ENCODE measurements at places on chromosomes 4 and X. TPM values are rescaled to one million over a fixed set of nuclear protein-coding genes. Genes with fewer than 3 reads are reported as not detected.

LRP2BP gene
- total RNA-seq: 2.3 TPM

TKTL1 gene
- total RNA-seq: not detected

GRCh38 chrX:22203186-22203585, 69.5 kb upstream of the CBLL2 start:
- no peaks in the 10 kb centered on the region for H3K36me3 ChIP-seq
- DNase-seq: no peak
- H3K27ac ChIP-seq: no peak overlapping the region
- no peaks in the 10 kb centered on the region for H3K27me3 ChIP-seq

TLR10 gene
- total RNA-seq: 0.48 TPM

DNA sequence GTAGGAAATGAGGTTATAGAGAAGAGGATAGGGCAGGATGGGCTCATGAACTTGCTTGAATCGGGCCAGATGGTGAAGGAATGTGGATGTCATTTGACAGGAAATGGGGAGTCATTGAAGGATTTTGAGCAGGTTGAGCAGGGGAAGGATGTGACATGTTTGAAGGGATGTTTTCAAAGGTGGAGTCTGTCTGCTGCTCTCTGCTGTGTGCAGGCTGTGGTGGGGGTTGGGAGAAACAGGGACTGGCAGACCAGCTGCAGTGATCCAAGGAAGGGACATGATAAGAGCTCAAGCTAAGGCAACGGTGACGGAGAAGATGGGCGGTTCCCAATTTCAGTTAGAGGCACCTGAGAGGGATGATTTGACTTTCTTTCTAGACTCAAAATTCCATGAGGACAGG, 14.0 kb upstream of the XPNPEP2 start:
- no peak overlapping the region for H3K4me3 ChIP-seq
- no peaks in the 10 kb centered on the region for H3K4me1 ChIP-seq
- no peak overlapping the region for H3K27ac ChIP-seq
- H3K27me3 ChIP-seq: peaks cover 38% of the 10 kb centered on the region
- no peaks in the 10 kb centered on the region for H3K36me3 ChIP-seq

DNA sequence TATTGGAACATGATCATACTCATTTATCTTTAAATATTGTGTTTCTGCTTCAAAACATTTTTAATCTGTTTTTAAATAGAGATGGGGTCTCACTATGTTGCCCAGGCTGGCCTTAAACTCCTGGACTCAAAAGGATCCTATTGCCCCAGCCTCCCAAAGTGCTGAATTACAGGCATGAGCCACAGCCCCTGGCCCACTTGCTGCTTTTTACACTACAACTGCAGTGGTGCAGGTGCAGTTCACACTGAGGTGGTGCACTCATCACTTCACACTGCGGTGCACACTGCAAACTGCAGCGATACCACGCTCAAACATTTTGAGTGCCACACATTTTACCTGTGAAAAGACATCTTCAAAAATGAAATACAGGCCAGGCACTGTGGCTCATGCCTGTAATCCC, 10.8 kb downstream of the RPS3A start:
- no peak overlapping the region for H3K4me3 ChIP-seq
- DNase-seq: no peak
- H3K27me3 ChIP-seq: no peaks in the 10 kb centered on the region
- no peak overlapping the region for H3K27ac ChIP-seq

- peak overlapping the region; percentile 92 for H3K4me3 ChIP-seq
- H3K27me3 ChIP-seq: no peaks in the 10 kb centered on the region
- H3K36me3 ChIP-seq: no peaks in the 10 kb centered on the region
- no peak for DNase-seq
- peaks cover 6% of the 10 kb centered on the region for H3K4me1 ChIP-seq
These were observed 6.5 kb downstream of the SPRY1 start for GRCh38 chr4:123403080-123403604.

- no peaks in the 10 kb centered on the region for H3K36me3 ChIP-seq
- DNase-seq: no peak
- no peak overlapping the region for H3K4me3 ChIP-seq
- no peaks in the 10 kb centered on the region for H3K4me1 ChIP-seq
- H3K27ac ChIP-seq: no peak overlapping the region
- H3K27me3 ChIP-seq: no peaks in the 10 kb centered on the region
These were observed 56.3 kb downstream of the MSN start for GRCh38 chrX:65723706-65724105.

GRCh38 chr4:2698951-2699505, 57.1 kb downstream of the TNIP2 start:
- no peak for DNase-seq
- H3K27ac ChIP-seq: no peak overlapping the region
- no peaks in the 10 kb centered on the region for H3K36me3 ChIP-seq

DNA sequence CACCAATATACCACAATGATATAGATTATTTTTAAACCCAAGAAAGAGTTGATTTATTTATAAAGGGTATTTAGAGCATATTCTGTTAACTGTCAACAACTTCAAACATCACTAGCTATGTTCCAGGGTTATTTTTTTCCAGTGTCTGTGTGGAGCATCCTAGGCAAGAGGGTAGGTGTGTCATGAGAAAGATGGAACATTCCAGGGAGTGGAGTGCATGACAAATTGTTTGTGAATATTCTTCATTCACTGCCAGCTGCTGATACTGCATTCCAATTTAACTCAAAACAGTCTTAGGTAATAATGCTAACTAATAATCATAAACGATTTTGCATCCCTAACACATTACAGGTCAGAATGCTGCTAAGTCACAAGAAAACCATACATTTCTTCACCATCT, 148.7 kb upstream of the RASGEF1B start:
- no peak overlapping the region for H3K4me3 ChIP-seq
- H3K4me1 ChIP-seq: no peaks in the 10 kb centered on the region
- H3K27ac ChIP-seq: no peak overlapping the region

TCP11X2 gene
- not detected for total RNA-seq

GAB1 gene
- 38.7 TPM for total RNA-seq

- H3K27me3 ChIP-seq: no peaks in the 10 kb centered on the region
- H3K36me3 ChIP-seq: peaks cover 12% of the 10 kb centered on the region
- no peaks in the 10 kb centered on the region for H3K4me1 ChIP-seq
- DNase-seq: no peak
These were observed 29.7 kb downstream of the EIF4E start for GRCh38 chr4:98899277-98899676.

DNA sequence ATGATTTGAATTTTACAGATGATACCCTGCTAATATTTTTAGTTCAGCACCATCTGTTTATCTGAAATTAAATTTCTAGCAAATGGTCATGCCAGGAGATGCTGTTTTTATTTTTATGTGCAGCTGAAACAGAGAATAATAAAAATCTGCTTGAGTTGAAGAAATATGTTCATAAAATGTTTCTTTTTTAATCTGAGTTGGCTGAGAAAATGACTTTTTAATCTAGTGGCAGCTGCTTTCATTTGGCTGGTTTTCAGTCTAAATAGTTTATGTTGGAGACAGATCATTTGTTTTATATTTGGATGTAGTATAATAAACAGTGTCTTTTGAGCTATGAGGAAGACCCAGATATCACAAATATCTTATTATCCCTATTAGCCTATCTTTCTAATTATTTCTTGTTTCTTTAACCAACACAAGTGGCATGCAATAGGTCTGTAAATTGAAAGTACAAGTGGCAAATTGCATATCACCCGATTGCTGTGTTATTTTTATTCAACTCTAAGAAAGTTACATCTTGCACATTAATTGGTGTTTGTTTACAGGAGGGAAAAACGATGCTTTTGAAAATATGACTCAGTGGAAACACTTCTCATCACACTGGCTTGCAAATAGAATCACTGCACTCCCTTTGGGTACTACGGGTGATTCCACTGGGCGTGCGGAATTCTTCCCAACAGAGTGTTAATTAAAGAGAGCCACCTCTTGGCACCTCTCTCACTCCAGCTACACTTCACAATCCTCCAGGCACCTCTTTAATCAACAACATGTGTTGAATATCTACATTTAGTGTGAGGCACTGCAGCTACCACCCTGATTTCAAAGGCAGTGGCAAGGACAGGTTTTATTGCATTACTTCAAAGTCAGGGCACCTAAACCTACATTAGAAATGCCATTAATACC, 51.7 kb upstream of the AP1S2 start:
- H3K4me1 ChIP-seq: no peaks in the 10 kb centered on the region
- no peak overlapping the region for H3K27ac ChIP-seq
- no peaks in the 10 kb centered on the region for H3K27me3 ChIP-seq
- no peak overlapping the region for H3K4me3 ChIP-seq

DNA sequence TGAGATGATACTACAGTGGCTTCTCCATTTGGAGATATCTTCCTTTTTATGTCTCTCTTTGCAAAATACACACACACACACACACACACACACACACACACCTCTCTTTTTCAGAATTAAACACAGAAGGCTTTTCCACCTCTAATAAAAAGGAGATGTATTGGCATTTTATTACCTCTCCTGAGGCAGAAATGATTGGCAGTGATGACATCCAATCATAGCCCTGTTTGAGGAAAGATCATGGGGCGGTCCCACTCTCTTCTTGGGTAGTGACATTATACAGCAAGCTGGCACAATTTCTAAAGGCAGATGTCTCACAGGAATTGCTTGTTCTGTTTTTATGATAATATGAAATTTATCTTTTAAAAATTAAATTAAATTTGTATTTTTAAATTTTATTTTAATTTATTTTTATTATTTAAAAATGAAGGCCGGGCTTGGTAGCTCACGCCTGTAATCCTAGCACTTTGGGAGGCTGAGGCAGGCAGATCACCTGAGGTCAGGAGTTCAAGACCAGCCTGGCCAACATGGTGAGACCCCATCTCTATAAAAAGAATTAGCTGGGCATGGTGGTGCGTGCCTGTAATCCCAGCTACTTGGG, 15.6 kb downstream of the CHRNA9 start:
- H3K36me3 ChIP-seq: no peaks in the 10 kb centered on the region
- no peak overlapping the region for H3K27ac ChIP-seq
- no peaks in the 10 kb centered on the region for H3K27me3 ChIP-seq
- no peaks in the 10 kb centered on the region for H3K4me1 ChIP-seq
- DNase-seq: no peak

DNA sequence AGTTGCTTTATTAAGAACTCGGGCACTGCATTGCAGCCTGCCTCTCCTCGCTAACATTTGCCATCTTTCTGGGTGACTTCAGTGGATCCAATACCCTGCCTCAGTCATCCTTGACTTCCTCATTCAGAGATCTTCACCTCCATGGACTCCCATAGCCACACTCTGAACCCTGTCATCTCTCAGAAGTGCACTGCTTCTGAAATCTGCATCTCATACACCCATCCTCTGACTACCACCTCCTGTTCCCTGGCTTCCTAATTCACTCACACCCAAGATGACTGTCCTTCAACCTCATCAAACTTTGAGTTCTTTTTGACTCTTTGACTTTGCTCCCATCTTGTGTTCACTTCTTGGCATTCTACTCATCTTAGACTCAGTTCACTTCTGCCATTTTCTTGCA, 25.3 kb upstream of the CYBB start:
- H3K36me3 ChIP-seq: no peaks in the 10 kb centered on the region
- no peaks in the 10 kb centered on the region for H3K27me3 ChIP-seq
- DNase-seq: no peak
- no peak overlapping the region for H3K4me3 ChIP-seq

NPFFR2 gene
- total RNA-seq: not detected

RBBP7 gene
- 89.5 TPM for total RNA-seq

DNA sequence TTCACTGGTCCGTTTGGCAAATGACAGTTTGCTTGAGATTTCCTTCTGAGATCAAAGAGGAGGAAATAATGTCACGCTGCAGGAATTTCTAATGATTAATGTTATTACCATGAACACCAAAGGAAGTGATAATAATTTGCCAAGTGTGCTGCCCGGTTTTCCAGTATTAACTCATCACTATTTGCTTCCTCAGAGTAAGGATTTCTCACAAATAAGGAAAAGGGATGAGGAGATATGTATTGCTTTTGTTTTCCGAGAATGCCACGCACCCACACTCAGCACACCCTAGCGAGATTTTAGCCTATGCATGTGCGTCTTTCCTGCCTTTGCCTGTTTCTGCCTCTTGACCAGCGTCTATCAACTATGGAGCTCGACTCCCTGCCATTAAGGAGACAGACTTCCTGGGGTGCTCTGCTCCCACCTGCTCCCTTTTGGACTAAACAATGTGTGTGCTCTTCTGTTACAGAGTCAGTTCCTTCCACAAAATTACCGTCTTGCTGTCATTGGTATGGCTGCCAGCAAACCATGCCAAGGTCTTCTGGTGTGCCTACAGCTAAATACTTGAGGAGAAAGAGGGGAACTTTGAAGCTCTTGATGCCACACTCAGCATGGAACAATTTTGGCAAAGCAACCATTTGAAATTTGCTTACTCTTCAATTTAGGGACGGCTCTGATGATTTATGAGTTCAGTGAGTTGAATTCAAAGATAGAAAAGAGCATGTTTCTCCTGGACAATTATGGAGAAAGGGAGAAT, 393.1 kb upstream of the ZFP42 start:
- DNase-seq: no peak
- no peaks in the 10 kb centered on the region for H3K36me3 ChIP-seq
- H3K4me3 ChIP-seq: no peak overlapping the region

- no peaks in the 10 kb centered on the region for H3K36me3 ChIP-seq
- H3K27ac ChIP-seq: no peak overlapping the region
- no peaks in the 10 kb centered on the region for H3K4me1 ChIP-seq
- H3K27me3 ChIP-seq: no peaks in the 10 kb centered on the region
- DNase-seq: no peak
These were observed 308.7 kb upstream of the FAM241A start for GRCh38 chr4:111836601-111837000.

DNA sequence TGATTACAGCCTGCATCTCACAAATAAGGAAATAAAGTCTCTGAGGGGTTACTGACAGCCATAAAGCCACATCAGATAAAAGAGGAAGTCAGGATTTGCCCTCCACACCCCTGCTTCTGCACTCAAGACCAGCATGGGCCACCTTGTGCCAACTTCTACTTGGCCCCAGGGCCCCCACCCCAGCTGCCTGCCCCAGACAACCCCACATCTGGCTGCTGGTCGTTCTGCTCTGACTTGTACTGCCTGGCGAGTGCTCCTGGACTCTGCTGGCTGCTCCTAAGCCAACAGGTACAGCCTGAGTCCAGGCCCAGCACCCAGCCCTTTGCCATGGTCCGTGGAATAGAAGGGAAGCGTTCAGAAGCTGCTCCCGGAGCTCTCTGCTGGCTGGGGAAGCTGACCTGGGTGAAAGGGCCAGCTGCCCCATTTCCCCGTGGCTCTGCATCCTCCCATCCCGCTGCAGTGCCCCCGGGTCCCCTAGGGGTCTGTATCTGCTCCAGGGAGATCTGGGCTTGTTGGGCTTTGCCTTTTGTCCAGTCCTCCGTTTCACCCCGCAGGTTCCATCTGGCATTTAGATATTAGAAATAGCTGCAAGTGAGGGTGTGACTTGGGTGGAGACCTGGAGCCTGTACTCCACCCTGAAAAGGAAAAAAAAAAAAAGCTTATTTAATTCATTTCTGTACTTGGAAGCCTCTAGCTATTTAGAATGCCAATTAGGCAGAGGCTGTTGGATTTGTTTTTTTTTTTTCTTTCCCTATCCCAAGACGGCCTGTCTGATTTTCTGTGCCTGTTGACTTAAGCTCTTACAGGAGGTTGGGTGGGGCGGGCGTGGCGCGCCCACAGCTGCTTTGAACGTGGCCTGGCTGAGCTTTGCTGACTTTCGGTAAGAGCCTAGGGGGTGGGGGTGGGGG, 194.7 kb downstream of the PTTG2 start:
- no peaks in the 10 kb centered on the region for H3K36me3 ChIP-seq
- H3K4me1 ChIP-seq: peaks cover 4% of the 10 kb centered on the region
